Hematopoietic multipotent progenitor cell treated with erythropoietin and hydrocortisone succinate and interleukin-3 and kit ligand, for 15 days (in vitro differentiated cells): ENCODE measurements at places on chromosomes 2 and 18.

GRCh38 chr2:107419191-107419590, 407.5 kb upstream of the RGPD4 start:
- DNase-seq: no peak

- DNase-seq: no peak
Measured at GRCh38 chr2:2913601-2914120, 464.0 kb downstream of the EIPR1 start.

- no peak for DNase-seq
Measured at GRCh38 chr2:62724106-62724505, 18.6 kb downstream of the EHBP1 start.

DNA sequence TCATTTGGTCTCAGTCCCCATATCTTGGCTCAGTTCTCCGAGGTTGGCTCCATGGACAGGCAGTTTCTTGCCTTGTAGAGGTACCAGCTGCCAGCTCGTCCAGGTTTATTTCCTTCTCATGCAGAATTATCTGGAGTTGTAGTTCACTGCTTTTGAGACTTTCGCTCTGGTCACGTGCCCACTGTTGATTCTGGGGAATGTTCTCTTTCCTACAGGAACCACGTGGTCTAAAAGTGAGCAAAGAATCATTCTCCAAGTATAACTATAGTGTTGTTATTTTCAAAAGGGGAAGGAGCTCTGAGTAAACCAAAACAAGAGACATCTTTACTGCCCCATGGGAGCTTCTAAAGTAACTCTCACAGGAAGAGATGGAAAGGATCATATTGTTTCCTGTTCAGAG, 41.2 kb upstream of the RAB27B start:
- no peak for DNase-seq

GRCh38 chr2:26453421-26454329, 24.2 kb downstream of the OTOF start:
- DNase-seq: no peak

DNA sequence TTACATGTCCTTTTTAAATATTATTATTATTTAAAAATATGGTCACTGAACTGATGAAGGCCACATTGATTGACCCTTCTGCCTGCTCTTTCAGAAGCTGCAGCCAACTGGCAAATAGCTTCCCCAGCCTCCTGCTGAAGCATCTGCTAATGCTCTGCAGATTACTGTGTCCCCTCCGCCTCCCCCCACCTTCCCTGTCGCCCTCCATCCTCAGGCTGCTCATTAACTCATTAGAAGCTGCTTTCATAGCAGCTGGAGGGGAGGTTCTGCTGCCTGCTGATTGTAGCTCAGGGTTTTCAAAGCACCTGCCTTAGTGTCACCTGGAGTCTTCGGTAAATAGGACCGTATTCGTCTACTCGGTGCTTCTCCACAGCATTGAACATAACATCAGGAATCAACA, 24.8 kb upstream of the LMAN1 start:
- no peak for DNase-seq

DNA sequence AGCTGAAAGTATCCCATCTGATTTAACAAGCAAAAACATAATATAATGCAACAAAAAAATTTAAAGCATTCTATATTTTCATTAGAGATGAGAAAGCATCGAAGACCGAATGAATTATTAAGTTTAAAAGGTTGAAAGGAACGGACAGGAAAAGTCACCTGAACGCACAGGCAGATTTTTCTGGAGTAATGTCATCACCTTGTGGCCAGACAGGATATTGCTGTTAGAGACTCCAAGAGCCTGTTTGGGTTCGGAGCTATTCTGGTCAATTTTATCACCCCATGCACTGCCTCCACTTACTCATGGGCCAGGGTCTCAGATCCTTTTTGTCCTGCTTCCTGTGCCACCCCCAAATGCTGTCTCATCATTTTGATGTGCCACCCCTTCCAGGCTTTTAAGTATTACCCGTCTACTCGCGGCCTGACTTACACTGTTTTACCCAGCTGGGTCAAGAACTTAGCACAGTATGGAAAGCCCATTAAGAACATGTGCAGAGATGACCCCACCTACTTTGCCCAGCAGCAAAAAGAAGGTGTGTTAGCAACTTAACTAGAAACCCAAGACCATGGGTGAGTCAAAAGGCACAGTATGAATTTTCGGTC, 27.3 kb downstream of the GKN2 start:
- DNase-seq: peak; percentile 54

DNA sequence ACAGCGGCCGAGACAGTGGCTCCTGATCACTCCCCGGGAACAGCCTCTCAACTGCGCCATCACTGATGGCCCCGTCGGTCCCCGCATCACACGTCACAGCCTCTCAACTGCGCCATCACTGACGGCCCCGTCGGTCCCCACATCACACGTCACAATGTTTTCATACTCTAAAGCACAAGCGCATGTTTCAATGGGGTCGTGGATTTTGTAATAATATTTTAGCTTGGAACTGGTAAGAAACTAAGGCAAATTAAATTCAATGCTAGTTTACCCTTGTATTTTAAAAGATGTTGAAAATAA, 44.2 kb upstream of the CTDP1 start:
- no peak for DNase-seq

- no peak for DNase-seq
Measured at GRCh38 chr18:25055076-25055475, 296.9 kb downstream of the ZNF521 start.

DNA sequence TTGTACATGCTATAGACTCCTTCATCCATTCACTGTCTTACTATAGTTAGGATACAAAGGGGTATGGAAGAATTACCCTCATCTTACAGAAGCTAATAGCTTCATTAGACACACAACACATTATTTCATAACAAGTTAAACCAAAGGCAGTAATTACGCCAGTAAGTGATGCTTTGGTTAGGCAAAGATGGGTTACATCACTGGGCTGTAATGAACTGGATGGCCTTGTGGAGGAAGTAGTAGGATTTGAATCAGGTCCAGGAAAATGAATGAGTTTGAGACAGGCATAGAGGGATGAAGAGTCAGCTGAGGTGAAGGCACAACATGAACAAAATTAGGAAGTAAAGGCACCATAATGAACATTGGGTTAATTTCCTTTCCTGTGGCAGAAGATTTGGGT, 80.1 kb downstream of the SOCS6 start:
- DNase-seq: no peak

DNA sequence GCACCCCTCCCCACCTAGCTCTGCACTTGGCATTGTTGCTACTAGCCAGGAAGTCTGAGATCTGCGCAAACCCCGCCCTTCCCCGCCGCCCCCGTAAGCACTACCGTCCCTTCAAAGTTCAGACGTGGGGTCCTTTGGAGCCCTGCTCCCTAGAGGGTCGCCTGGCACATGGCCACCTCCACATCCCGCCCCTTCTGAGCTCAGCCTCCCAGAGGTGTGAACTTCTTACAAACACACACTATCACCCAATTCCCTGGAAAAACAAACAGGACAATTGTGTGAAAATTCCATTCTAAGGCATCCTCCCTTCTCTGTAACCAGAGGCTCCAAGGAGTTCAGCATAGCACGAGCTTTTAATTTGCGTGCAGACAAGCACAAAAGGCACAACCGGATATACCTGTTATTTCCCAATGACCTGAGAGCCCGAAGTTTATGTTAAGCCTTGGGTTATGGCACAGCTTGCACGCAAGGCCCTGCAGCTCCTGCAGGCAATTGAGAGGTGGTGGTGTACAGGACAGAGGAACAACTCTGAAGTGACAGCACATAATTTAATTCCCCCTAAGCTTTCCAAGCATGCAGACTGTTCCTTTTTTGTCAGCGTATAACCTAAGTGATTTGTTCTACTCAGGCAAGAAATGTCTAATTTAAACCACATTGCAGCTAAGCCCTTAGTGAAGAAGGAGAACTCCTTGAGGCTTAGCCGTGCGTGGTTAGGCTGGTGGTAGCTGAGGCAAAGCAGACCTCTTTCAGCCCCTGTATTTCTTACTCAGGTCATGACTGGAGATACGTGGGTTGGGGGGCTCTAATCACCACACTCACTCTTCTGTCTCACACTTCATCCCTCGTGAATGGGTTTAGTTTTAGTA, 20.3 kb upstream of the CYP1B1 start:
- DNase-seq: no peak

- no peak for DNase-seq
Measured at GRCh38 chr2:16741498-16741897, 75.9 kb upstream of the CYRIA start.
